ENCODE measurements at places on chromosomes 6 and 20. TPM values are rescaled to one million over a fixed set of nuclear protein-coding genes. Genes with fewer than 3 reads are reported as not detected.

The BTNL2 gene
- not detected for total RNA-seq

The HS3ST5 gene
- total RNA-seq = not detected

DNA sequence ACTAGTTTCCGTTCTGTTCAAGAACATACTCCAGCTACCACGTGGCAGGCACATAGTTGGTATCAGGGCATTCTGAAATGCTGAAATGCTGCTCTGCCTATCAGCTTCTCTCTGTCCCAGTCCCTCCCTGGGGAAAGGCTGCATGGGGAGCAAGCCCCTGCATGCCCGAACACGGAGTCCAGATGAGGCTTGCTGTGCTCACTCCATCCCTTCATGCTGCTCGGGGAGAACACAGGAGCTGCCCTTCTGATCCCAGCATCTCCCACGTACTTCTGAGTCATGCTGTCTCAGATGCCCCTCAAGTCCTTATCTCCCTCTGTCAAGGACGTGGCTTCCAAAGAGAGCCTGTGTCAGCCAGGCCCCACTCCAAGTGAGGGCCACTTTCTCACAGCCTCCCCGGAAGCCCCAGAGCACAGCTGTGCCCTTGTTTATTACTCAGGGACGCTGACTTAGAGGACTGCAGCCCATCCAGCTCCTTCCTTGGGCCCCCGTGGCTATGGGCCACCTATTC is 29.4 kb downstream of the THBS2 start:
- DNase-seq = no peak

DNA sequence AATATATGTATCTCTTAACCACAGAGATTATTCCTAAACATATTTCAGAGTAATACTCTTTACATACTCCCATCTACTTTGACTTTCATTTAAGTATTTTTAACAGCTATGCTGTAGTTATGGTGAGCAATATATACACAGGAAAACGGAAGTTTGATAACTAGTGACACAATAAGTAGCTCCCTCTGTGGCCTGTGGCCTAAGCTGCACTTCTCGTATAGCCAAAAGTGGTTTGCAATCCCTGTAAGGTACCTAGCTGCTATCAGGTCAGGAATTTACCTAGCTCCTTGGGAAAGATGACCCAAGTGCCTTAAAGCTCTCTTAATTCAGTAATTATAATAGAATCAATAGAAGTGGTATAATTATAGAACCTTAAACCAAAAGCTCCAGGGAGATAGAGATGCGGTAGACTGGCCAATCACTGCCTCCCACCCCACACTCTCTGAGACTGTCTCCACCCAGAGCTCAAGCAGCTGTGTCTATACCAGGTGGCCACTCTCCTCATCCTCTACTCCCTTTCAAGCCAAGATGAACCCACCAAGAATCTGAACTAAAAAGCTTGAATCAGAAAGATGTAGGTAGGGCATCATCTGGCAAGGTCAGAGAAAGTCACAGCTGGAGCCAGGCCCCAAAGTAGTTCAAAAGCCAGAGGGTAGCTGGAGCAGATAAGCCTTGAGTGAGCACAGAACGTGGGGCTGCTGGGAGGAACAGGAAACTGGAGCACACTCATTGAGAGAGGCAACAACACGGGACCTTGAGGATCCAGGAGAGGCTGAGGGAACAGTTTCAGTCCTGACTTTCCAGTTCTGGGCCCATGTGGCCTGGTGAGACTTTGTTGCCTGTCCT is 84.9 kb upstream of the ASF1A start:
- DNase-seq = peak; percentile 52

- peak; percentile 62 for DNase-seq
Measured at GRCh38 chr6:138818496-138819194, 22.8 kb downstream of the ECT2L start.

GRCh38 chr20:37734228-37734985 is 40.6 kb downstream of the CTNNBL1 start:
- no peak for DNase-seq

Measured in lung microvascular endothelial cell (primary cell).